Lower lobe of right lung (tissue), 2 donors: ENCODE measurements at places on chromosomes 6 and 20. TPM values are rescaled to one million over a fixed set of nuclear protein-coding genes. Genes with fewer than 3 reads are reported as not detected.

- H3K27me3 ChIP-seq = no peaks in the 10 kb centered on the region
- no peaks in the 10 kb centered on the region for H3K4me1 ChIP-seq
- no peak overlapping the region for H3K4me3 ChIP-seq
- no peak overlapping the region for H3K27ac ChIP-seq
These were observed 487.6 kb downstream of the TFAP2A start for GRCh38 chr6:9927275-9927674.

- H3K27ac ChIP-seq = no peak overlapping the region
- no peak for DNase-seq
- no peaks in the 10 kb centered on the region for H3K27me3 ChIP-seq
- H3K36me3 ChIP-seq = peaks cover 9% of the 10 kb centered on the region
- H3K4me3 ChIP-seq = no peak overlapping the region
These were observed 100.0 kb downstream of the PRDM1 start for GRCh38 chr6:106186172-106186571.

DNA sequence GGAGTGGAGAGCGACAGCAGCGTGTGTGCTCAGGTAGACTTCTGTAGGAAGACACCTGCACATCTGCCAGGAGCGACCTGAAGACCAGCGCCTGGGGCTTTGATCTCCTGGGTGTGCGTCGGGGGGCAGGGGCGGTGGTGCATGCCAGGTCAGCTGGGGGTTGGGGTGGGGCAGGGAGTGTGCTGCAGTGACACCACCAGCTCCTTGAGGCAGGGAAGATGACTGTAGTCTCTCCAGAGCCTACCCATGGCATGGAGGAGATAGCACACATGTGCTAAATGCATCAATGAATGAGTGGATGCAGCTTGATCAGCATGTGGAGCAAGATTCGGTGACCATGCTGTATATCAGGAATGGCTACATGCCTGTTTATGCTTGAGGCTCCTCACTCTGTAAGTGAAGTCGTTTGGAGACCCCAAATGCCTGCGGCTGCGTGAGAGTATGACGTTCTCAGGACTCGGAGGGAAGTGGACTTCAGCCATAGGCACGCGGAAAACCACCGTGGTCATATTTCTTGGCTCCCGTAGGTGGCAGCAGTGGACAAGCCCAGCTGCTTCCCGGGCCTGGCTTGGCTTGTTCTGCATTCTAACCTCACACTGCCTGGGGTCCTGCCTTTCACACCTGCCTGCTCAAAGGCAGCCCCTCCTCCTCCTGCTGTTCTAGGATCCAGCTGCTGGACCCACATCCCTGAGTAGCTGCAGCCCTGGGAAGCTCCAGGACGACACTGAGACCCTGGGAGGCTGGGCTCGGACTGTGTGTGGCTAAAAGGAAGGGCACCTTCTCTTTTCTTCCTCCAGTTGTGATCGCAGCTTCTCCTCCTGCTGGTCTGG is 39.4 kb upstream of the KCNK16 start:
- no peaks in the 10 kb centered on the region for H3K27me3 ChIP-seq
- H3K27ac ChIP-seq = no peak overlapping the region
- no peaks in the 10 kb centered on the region for H3K36me3 ChIP-seq
- peaks cover 17% of the 10 kb centered on the region for H3K4me1 ChIP-seq
- DNase-seq = peak; percentile 62

DNA sequence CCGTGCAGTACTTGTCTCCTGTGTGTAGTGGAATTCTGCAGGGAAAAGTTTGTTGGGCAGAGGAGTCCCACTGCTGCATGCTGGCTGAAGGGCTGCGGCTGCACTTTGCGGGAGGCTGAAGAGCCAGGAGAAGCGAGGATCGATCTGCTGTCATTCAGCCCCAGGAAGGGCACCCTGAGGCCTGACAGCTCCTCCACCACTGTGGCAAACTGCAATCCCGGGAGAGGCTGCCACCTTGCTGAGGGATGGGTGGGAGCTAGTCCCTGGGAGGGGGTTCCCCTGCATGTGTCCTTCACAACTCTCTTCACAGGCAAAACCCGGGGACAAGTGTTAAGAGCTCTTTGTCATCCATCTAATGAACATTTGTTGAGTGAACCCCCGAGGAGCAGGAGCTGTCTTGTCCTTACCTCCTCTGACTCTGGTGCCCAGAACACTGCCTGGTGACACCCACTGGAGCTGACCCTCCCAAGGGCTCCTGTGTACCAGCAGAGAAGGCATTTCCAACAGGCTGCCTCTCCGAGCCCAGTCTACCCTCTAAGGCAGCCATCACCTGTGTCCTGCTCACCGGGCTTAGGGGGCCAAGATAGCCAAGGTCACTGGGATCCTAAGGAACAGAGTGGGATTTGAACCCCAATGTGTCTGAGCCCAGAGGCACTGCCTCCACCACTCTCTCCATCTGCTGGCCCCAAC is 17.7 kb downstream of the PCK1 start:
- H3K4me1 ChIP-seq = peaks cover 36% of the 10 kb centered on the region
- H3K27me3 ChIP-seq = peaks cover 39% of the 10 kb centered on the region
- H3K27ac ChIP-seq = no peak overlapping the region
- no peak for DNase-seq
- no peaks in the 10 kb centered on the region for H3K36me3 ChIP-seq
- no peak overlapping the region for H3K4me3 ChIP-seq

GRCh38 chr20:44092551-44093248 is 94.3 kb downstream of the JPH2 start:
- H3K27me3 ChIP-seq = peaks cover 4% of the 10 kb centered on the region
- H3K4me3 ChIP-seq = no peak overlapping the region
- H3K27ac ChIP-seq = no peak overlapping the region
- DNase-seq = no peak
- no peaks in the 10 kb centered on the region for H3K36me3 ChIP-seq

GRCh38 chr6:138484018-138484731 is 15.1 kb downstream of the NHSL1 start:
- no peak overlapping the region for H3K27ac ChIP-seq
- H3K36me3 ChIP-seq = no peaks in the 10 kb centered on the region
- H3K4me1 ChIP-seq = peaks cover 4% of the 10 kb centered on the region
- DNase-seq = no peak
- no peaks in the 10 kb centered on the region for H3K27me3 ChIP-seq
- no peak overlapping the region for H3K4me3 ChIP-seq

- peaks cover 14% of the 10 kb centered on the region for H3K4me1 ChIP-seq
- no peak for DNase-seq
- H3K36me3 ChIP-seq = no peaks in the 10 kb centered on the region
- H3K27ac ChIP-seq = no peak overlapping the region
These were observed 300.5 kb downstream of the PLCB1 start for GRCh38 chr20:8432435-8433148.

GRCh38 chr20:4109307-4109940 is 94.1 kb upstream of the RNF24 start:
- no peaks in the 10 kb centered on the region for H3K27me3 ChIP-seq
- DNase-seq = no peak
- H3K36me3 ChIP-seq = no peaks in the 10 kb centered on the region
- no peak overlapping the region for H3K27ac ChIP-seq
- H3K4me1 ChIP-seq = peaks cover 28% of the 10 kb centered on the region

The IMPG1 gene
- total RNA-seq = not detected

The TENT5A gene
- 26.6 TPM for total RNA-seq

The RAB44 gene
- total RNA-seq = 0.95 TPM

DNA sequence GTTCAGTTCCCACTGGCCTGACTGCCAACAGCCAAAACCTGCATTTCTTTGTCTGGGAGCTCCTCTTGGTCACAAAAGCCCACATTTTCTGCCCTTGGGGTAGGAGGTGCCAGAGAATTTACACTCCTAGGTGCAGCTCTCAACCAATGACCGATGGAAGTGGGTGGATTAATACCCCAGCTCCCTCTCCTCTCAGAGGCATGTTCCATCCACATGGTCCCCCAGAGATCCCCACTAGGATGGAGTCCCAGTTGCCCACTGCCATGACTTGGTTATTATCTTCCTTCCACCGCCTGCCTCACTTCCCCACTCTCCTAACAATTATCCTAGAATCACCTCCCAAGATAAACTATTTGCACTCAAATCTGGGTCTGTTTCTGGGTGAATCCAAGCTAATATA is 111.1 kb upstream of the RIN2 start:
- no peaks in the 10 kb centered on the region for H3K27me3 ChIP-seq
- H3K36me3 ChIP-seq = no peaks in the 10 kb centered on the region
- DNase-seq = no peak
- H3K4me1 ChIP-seq = no peaks in the 10 kb centered on the region

The ULBP2 gene
- 2.2 TPM for total RNA-seq

- H3K36me3 ChIP-seq = no peaks in the 10 kb centered on the region
- no peak for DNase-seq
- H3K4me3 ChIP-seq = no peak overlapping the region
- no peaks in the 10 kb centered on the region for H3K27me3 ChIP-seq
- H3K4me1 ChIP-seq = no peaks in the 10 kb centered on the region
These were observed 126.8 kb downstream of the FOXC1 start for GRCh38 chr6:1736346-1737105.

DNA sequence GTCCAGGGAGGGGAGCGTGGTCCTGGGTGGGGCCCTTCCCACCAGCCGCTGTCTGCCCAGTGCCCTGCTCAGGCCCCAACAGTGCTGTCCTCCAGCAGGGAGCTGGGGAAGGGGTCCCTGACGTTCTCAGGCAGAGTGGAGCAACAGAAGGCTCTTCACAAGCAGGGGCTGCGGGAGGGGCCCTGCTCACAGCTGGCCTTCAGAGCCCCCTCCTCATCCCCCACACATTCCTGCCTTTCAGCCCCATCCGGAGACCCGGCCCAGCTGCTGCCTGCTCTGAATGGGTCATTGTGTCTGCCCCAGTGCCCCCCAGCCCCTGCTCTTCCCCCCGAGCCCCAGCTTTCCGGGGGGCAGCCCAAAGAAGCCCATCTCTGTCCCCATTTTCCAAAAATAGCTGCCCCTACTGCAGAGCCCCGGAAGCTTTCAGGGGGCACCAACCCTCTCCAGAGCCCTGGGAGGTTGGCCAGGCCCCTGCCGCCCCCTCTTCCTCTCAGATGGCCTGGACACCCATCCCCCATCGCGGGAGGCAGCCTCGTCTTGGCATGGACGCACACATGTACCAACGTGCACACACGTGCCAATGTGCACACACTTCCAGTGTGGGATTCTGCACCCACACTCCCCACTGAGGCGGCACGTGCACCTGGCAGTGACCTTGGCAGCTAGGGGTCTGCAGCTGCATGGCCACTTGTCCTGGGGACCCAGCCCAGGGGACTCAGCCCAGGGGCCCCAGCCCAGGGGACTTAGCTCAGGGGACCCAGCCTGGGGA is 3.7 kb downstream of the COL20A1 start:
- DNase-seq = no peak
- no peak overlapping the region for H3K27ac ChIP-seq
- H3K4me1 ChIP-seq = no peaks in the 10 kb centered on the region
- H3K4me3 ChIP-seq = no peak overlapping the region
- peaks cover 52% of the 10 kb centered on the region for H3K27me3 ChIP-seq
- H3K36me3 ChIP-seq = no peaks in the 10 kb centered on the region

DNA sequence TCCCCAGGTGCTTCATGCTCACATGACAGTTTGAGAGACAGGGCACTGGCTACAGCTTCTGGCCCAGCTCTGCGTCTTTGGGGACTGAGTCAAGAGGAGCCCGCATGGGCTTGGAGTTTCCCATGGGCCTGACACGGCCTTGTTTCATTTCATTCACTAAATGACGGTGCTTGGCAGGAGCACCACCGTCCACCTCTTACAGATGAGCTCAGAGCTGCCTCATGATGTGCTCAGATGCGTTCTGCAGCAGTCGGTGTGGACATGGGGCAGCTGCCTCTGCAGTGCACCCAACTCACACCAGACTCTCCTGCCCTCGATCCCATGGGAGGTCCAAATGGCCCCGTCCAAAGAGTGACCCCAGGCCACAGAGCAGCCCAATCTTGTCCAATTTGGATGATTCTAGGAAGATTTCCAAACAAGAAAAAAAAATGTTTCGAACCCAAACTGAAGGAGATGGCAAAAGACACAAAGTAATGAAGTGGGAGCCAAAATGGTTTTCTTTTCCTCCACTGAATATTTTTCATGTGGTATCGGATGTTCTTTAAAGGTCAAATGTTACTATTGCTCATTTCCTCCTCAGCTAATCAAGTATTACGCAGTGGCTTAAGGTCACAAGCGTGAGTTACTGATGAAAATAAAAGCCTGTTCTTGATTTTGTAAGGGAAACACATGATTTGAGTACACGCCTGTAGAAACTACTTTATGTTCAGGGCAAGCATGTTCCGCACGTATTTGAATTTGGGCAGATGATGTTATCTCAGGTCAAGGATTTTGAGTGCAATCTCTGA is 524.2 kb downstream of the CDH26 start:
- no peaks in the 10 kb centered on the region for H3K4me1 ChIP-seq
- peaks cover 4% of the 10 kb centered on the region for H3K27me3 ChIP-seq
- DNase-seq = no peak
- no peak overlapping the region for H3K27ac ChIP-seq
- H3K36me3 ChIP-seq = no peaks in the 10 kb centered on the region

GRCh38 chr6:3959385-3959784 is 110.2 kb downstream of the FAM50B start:
- no peak for DNase-seq
- no peaks in the 10 kb centered on the region for H3K4me1 ChIP-seq
- no peak overlapping the region for H3K27ac ChIP-seq

- DNase-seq = no peak
- no peak overlapping the region for H3K4me3 ChIP-seq
- H3K4me1 ChIP-seq = no peaks in the 10 kb centered on the region
- H3K36me3 ChIP-seq = no peaks in the 10 kb centered on the region
- H3K27me3 ChIP-seq = no peaks in the 10 kb centered on the region
- H3K27ac ChIP-seq = no peak overlapping the region
These were observed 126.4 kb upstream of the MAFB start for GRCh38 chr20:40815156-40816038.

GRCh38 chr6:15796130-15796771 is 133.4 kb upstream of the DTNBP1 start:
- H3K27me3 ChIP-seq = no peaks in the 10 kb centered on the region
- no peak for DNase-seq
- no peaks in the 10 kb centered on the region for H3K36me3 ChIP-seq
- H3K4me1 ChIP-seq = peaks cover 8% of the 10 kb centered on the region
- no peak overlapping the region for H3K27ac ChIP-seq

- H3K4me1 ChIP-seq = no peaks in the 10 kb centered on the region
- no peaks in the 10 kb centered on the region for H3K27me3 ChIP-seq
- no peak overlapping the region for H3K4me3 ChIP-seq
- no peaks in the 10 kb centered on the region for H3K36me3 ChIP-seq
These were observed 151.1 kb upstream of the HDAC2 start for GRCh38 chr6:114121913-114122662.

DNA sequence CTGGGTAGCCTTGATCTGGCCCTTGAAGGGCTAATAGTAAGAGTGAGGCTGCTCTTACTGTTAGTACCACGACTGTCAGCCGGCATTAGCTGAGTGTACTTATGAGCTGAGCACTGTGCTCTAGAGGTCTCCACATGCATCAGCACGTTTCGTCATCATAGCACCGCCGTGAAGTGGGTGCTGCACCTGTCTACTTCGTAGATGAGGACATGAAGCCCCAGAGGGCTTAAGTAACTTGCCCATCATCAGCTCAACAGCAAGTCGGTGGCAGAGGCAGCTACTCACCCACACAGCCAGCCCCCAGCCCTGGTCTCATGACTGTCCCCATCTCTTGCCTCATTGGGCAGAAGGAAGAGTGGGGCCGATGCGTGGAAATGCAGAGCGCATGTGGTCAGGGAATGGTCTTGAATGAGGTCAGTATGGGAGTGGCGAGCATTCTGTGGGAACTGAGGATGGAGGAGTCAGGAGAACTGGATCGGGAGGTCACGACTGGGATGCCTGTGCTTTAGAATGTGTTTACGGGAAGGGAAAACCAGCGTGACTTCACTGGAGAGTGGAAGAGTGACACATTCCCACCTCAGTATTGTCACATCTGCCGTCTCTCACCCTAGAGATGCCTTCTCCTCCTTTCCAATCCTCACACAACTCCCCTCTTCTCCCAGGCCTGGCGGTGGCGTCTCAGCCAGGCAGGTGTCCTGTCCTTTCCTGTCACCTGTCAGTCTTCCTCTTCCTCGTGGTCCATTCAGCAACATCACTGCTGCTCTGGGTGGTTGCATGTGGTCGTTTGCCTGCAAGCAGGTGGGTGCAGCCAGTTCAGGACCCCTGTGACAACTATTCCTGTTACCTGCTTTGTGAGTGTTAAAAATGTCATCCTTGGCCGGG is 6.0 kb downstream of the SYTL3 start:
- H3K36me3 ChIP-seq = no peaks in the 10 kb centered on the region
- peak overlapping the region; percentile 69 for H3K27ac ChIP-seq
- H3K4me3 ChIP-seq = no peak overlapping the region
- no peaks in the 10 kb centered on the region for H3K27me3 ChIP-seq
